Fibroblast of skin of abdomen (primary cell): ENCODE measurements at places on chromosomes 4 and X.

DNA sequence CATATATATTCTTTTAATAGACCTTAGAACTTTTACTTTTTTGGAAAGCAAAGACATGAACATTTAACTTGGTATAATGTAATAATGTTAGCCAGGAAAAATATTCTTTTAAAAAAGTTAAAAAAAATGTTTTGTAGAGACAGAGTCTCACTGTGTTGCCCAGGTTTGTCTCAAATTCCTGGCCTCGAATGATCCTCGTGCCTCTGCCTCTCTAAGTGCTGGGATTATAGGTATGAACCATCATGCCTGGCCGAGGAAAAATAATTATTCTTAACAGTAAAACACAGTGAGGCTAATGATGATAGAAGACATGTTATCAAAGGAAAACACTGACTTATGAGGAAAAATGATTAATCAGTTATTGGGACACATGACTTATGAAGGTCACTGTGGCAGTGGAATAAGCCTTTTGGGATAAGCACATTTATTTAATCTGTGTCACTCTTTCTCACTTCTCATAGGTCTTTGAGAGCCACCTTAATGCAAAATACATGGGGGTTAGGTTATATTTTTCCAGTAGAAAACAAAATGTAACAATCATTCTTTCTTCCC is 6.0 kb upstream of the BMP2K start:
- DNase-seq, result no peak

GRCh38 chr4:16516796-16517439 is 290.6 kb upstream of the TAPT1 start:
- peak; percentile 69 for DNase-seq

DNA sequence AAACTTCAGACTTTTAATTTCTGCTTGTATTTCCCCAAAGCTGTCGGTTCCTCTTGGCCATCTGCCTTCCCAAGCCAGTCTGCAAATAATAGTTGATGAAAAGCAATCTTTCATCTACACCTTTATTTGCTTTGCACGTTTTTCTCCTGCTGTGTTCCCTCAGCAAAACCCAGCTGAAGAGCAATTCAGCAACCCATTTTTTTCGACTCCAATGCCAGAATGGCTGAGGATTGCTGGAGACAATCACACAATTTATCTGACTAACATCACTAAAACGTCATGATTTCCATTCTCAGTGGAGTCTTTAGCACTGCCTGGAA is 94.3 kb downstream of the GPRIN3 start:
- no peak for DNase-seq

- DNase-seq, result peak; percentile 35
Observed at GRCh38 chrX:38754102-38754790, 47.0 kb upstream of the MID1IP1 start.

- no peak for DNase-seq
Observed at GRCh38 chrX:7638078-7638710, 204.8 kb upstream of the VCX start.

- DNase-seq, result no peak
Observed at GRCh38 chr4:8556341-8557150, 23.6 kb upstream of the GPR78 start.

DNA sequence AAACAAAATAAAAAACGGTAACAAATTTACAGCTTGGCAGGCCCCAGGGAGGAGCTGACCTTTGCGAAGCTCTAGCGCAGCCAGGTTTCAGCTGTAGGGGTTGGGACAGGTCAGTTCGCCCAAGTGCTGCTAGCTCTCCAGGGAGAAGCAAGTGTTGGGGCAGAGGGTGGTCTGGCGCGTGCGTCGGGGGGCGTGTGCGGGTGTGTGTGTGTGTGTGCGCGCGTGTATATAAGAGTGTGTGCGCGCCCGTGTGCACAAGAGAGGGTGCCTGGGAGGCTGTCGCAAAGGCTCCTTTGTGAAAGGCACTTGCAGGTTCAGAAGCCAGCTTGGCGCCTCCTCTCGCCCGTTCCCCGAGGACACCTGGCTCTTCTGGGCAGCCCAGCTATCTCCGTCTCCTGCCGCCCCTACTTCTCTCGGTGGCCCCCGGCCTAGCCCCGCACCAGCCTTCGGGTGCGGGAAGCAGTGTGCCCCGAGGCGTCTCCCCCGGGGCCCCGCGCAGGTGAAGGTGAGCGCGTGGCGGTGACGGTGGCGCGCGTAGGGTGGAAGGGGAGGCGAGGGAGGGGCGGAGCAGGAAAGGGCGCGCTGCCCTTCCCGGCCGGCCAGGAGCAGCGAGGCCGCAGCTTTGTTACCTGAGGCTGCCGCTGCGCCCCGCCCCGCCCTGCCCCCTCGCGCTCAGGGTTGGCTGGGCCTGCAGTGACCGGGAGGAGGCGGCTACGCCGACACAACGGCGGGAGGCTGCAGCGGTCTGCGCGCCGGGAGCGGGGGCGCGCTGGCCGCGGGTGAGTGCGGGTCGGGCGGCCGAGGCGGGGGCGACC is at the start of gene FHDC1:
TSS of gene FHDC1 (plus strand) at position 693 of the 815 bp plus-strand sequence. CDS start 6,735 bp downstream, outside the sequence.
- no peak for DNase-seq

GRCh38 chr4:18106620-18107019 is 85.1 kb upstream of the LCORL start:
- no peak for DNase-seq

DNA sequence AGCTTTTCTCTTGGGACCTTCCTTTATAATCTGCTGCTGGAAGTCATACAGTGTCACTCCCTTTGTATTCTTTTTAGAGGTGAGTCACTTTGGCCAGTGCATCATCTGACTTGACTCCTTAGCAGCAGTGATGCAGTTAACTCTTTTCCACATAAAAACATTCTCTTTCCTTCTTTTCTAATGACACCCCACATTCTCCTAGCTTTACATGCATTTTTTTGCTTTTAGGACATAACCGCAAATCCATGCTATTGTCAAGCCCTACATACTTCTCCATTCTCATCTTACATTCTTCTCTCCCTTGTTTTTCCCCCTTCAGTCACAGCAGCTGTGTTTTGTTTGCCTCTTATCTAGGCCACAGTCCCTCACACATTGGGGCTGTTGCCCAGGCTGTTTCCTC is 55.1 kb downstream of the ZNF330 start:
- peak; percentile 92 for DNase-seq

GRCh38 chr4:6746721-6747293 is 30.8 kb downstream of the BLOC1S4 start:
- no peak for DNase-seq

GRCh38 chr4:13615161-13615560 is 12.4 kb downstream of the BOD1L1 start:
- DNase-seq, result no peak

- no peak for DNase-seq
Observed at GRCh38 chr4:113447769-113448168, 313.8 kb downstream of the CAMK2D start.

DNA sequence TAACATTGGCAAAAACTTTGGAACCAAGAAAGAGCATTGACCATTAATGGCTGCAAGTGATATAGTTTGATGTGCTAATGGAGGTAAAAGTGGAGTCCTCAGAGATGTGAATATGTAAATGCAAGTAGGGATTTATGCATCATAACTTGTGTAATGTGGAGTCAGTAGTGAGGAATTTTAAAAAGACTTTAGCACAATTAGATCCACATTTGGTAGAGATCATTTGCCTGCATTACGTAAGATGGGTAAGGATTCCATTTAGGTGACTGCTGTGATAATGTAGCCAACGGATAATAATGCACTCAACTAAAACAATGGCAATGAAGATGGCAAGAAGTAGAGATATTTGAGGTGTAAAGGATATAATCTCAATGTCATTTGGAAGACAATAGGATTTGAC is 1128.4 kb downstream of the ADGRL3 start:
- peak; percentile 7 for DNase-seq

DNA sequence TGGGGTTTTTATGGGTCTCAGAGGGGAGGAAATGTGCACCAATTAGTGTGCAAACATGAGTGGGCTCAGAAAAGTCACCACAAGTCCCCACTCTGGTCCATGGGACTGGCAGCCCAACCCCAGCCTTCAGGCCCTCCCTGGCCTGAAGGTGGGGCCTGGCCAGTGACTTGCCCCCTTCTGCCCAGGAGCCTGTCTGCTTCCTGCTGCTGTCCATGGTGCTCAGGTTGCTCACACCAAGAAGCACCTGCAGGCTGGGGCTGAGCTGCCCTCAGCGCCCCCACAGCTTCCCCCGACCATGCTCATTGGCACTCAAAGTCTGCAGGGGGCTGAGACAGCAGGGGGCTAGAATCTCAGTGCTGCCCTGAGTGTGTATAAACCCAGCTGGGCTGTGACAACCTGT is 30.6 kb upstream of the GC start:
- DNase-seq, result no peak

- no peak for DNase-seq
Observed at GRCh38 chr4:7060346-7061150, 7.3 kb downstream of the GRPEL1 start.

DNA sequence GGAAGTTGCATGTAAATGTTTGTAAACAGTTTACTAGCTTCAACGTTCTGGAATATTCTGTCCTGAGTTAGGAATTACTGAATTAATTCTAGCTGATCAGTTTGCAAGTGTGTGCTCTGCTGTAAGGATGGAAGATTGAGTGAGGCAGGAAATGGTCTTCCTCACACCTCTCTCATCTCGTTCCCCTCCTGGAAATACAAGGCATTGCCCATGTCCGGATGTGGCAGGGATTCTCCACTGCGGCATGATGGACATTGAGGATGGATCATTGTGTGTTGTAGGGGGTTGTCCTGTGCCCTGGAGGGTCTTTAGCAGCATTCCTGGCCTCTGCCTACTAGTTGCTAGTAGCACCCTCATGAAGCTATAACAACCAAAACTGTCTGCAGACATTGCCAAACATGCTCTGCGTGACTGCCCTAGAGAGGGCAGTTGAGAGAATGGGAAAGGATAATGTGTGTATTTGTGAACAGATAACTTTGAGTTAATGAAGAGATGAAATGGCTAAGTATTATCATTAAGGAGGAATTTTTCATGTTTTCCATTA is 12.6 kb downstream of the CA5B start:
- no peak for DNase-seq

GRCh38 chr4:159075531-159075932 is 27.3 kb upstream of the RAPGEF2 start:
- DNase-seq, result peak; percentile 59

DNA sequence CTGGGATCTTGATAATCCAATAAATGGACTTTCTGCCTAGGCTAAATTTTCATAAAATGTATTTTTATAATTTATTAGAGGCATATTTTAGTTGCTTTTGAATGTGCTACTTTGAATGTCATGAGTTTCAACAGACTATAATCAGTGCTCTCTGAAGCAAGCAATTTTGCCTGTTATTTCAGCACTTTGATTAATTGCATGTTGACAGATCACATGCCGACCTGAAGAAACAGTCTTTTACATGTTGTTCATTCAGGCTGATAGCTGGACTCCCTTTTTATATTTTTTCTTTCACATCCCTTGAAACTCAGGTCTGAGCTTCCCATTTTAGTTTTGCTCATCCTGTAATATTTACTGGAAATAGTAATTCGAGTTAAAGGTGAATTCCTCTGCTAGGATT is 341.0 kb downstream of the NAP1L3 start:
- no peak for DNase-seq

GRCh38 chr4:143241892-143242291 is 57.2 kb downstream of the USP38 start:
- no peak for DNase-seq

GRCh38 chr4:103046416-103047290 is 27.1 kb upstream of the SLC9B1 start:
- DNase-seq, result peak; percentile 39

GRCh38 chrX:103356858-103357257 is 552 bp downstream of the TCEAL9 start:
- DNase-seq, result no peak

DNA sequence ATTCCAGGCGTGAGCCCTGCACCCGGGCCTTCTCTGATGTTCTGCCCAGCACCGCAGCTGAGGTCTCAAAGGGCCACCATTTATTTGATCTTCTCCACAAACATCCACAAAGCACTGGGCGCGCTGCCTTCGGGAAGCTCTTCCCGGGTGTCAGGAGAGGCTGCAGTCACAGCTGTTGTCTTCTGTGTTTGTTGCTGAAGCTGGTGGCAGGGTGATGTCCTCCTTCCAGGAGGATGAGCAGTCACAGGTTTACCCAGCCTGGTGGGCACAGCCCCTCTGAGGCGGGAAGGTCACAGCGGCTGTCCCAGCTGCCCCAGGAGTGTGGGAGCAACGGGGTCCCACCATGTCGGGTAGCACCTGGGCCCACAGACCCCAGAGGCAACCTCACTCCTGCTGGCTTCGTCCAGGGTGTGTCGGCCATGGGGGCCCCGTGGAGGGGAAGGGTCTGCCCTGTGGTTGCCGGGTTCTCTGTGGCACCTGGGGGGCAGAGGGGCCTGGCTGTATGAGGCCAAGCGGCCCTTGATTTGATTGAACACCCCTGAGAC is 27.6 kb downstream of the FGFRL1 start:
- DNase-seq, result no peak

DNA sequence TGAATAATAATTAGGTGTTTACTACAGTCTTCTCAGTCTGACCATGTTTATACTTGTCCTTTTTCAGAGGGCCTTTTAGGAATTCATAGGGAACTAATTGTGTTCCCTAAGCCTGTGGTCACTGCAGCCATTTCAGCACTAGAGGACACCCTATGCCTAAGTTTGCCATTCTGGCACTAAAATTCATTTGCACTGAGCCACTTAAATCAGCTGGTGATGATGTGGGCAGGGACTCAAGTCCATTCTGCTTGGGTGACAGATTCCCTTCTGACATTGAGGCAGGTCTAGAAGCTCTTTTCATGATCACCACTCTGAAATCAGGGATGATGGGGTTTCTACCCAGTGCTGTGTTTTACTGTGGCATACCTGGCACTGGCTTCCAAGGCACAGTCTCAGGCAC is 1178.9 kb upstream of the DIAPH2 start:
- DNase-seq, result no peak

DNA sequence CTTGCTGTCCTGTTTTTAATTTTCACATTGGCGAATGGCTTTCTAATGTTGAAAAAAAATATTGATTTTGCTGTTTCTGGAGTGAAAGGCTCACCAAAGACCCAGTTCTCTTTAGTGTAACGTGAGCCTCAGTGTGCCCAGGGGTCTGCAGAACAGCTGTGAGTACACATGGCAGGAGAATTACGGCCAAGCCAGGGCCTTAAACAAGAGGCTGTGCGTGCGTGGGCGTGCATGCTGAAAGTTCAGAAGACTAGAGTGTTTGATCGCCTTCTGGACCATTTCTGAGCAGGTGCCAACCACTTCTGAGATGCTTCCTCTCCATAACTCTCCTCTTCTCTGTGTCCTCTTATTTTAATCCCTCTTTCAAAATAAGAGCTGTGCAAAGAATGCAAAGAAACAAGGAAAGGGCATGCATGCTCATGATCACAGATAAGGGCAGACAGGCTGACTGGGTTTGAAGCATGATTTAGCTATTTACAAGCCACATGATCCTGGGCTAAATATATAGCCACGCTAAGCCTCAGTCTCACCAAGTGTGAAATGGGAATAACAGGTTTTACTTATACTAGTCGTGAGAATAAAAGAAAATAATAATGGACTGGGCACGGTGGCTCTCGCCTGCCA is 9.9 kb downstream of the PHEX start:
- DNase-seq, result no peak

- DNase-seq, result no peak
Observed at GRCh38 chr4:80229590-80229989, 32.3 kb downstream of the PRDM8 start.

- no peak for DNase-seq
Observed at GRCh38 chr4:123617791-123618190, 221.2 kb downstream of the SPRY1 start.
